Mesothelial cell of epicardium (in vitro differentiated cells): ENCODE measurements at places on chromosomes 4 and X. TPM values are rescaled to one million over a fixed set of nuclear protein-coding genes. Genes with fewer than 3 reads are reported as not detected.
A peak's percentile ranks its signal among the peaks of the same experiment; 100 is the strongest.

Gene ADAMTS3
- total RNA-seq: 9.2 to 11.0 TPM (median 10.7 TPM) in 3 replicates

Gene KLB
- total RNA-seq: not detected in 3 replicates

- H3K27me3 ChIP-seq: no peaks in the 10 kb centered on the region
- no peak for DNase-seq
- H3K4me3 ChIP-seq: no peak overlapping the region
Observed at GRCh38 chr4:113040793-113041192, 8.7 kb upstream of the ANK2 start.

GRCh38 chrX:65528705-65529340 is 5.8 kb downstream of the LAS1L start:
- H3K27ac ChIP-seq: no peak overlapping the region
- peaks cover 10% of the 10 kb centered on the region for H3K4me1 ChIP-seq
- H3K4me3 ChIP-seq: no peak overlapping the region
- DNase-seq: no peak

DNA sequence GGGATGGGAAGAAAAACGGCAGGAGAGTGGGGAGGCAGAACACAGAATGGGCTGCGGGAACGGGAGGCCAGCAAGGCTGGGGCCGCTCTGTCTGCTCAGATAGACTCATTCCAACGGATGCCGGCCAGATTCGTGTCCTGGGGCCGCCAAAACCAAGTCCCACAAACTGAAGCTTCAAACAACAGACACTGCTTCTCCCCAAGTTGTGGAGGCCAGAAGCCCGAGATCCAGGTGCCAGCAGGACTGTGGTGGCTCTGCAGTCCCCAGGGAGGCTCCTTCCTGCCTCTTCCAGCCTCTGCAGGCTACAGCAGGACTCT is 100.6 kb downstream of the ADRA2C start:
- H3K36me3 ChIP-seq: no peaks in the 10 kb centered on the region
- H3K27ac ChIP-seq: no peak overlapping the region
- no peak for DNase-seq

GRCh38 chr4:10456595-10457254 is 501 bp downstream of the ZNF518B start:
- H3K4me1 ChIP-seq: peaks cover 14% of the 10 kb centered on the region
- peaks cover 26% of the 10 kb centered on the region for H3K27me3 ChIP-seq
- peak overlapping the region; percentile 90 for H3K27ac ChIP-seq
- H3K4me3 ChIP-seq: peak overlapping the region; percentile 88
